NCI-H446 treated with DMSO at 0.1 percent for 48 hours (cell line): ENCODE measurements at places on chromosomes 16 and 17.

GRCh38 chr17:73588891-73589290, 55.4 kb downstream of the SDK2 start:
- DNase-seq: no peak

DNA sequence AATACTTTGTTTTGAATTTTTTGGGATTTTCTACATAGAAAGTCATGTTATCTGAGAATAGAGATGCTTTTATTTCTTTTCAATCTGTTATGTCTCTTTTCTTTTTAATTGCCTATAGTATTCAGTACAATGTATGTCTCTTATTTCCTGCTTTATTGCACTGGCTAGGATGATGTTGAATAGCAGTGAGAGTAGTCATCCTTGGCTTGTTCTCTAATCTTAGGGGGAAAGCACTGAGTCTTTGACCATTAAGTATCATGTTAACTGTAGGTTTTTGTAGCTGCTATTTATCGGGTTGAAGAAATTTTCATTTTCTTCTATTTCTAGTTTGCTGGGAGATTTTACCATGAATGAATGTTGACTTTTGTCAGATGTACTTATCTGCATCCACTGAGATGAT, 10.0 kb upstream of the ABCA3 start:
- DNase-seq: no peak

GRCh38 chr16:82301146-82301755, 131.2 kb upstream of the MPHOSPH6 start:
- no peak for DNase-seq

GRCh38 chr16:4345836-4346781, 5.0 kb downstream of the PAM16 start:
- DNase-seq: no peak

DNA sequence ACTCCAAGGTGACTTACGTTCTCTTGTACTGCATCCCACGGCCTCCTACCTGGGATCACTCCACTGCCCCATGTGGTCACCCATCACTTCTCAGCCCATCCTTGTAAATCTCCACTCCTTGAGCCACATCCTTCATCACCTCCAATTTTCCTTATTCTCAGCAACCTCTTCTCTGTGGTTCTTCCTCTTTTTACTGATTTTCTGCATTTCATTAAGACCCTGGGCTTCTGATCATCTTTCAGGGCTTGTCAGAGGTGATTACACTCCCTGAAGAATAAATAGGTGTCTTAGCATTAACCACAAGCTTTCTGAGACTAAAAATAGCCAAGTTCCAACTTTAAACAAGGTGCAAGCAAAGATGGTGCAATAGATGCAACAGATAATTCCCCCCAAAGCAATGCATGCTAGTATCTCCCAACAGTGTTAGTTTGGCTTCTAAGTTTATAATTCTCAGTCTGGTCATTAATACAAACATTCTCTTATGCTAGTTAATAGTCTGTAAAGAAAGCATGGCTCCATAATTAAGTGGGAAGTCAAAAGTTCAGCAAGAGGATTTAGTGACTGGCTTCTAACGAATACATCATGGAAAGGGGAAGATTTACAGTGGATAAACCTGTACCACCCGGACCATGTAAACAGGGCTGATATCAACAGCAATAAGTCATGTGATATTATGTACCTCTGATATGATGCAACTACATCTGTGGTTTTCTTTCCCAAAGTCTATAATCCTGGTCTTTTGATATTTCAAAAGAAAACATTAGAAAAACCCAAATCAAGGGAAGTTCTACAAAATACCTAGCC, 47.4 kb upstream of the FOXJ1 start:
- DNase-seq: no peak

- no peak for DNase-seq
Measured at GRCh38 chr17:37182786-37183465, 192.9 kb upstream of the C17orf78 start.

DNA sequence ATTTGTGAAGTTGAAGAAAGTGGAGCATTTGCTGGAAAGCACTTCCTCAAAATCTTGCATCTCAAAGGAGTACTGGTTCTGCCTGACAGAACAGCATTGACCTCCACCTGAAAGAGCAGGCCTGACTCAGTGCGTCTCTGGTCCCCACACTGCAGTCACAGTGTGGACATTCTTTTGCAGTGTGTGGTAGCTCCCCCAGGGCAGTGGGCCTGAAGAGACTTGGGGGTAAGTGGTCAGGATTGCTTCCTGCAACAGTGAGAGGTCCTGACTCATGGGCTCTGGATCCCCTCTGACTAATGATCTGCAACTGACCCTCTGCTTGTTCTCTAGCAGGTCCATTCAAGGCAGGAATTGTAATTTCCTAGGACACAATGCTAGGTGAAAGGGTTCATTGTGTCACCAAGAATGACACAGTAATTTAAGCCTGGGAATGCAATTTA, 204.9 kb upstream of the KCNJ16 start:
- no peak for DNase-seq

DNA sequence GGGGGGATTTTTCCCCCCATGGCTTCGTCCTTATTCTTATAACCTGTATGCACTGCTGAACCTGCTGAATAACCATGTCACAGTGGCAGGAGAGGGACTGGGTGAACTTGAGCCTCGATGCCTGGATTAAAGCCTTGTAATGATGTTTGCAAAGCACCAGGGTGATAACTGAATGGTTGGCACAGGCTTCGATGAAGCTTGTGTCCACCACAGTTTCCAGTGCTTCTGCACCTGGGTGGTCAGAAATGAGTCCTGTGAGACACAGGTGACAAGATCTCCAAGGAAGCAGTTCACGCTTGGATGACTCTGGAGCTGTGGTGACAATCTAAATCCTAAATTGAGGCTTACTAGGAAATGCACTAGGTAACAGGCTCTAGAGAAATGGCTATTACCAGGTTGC, 729.3 kb downstream of the MAF start:
- no peak for DNase-seq

GRCh38 chr17:74797824-74798223, 21.7 kb upstream of the NAT9 start:
- no peak for DNase-seq

DNA sequence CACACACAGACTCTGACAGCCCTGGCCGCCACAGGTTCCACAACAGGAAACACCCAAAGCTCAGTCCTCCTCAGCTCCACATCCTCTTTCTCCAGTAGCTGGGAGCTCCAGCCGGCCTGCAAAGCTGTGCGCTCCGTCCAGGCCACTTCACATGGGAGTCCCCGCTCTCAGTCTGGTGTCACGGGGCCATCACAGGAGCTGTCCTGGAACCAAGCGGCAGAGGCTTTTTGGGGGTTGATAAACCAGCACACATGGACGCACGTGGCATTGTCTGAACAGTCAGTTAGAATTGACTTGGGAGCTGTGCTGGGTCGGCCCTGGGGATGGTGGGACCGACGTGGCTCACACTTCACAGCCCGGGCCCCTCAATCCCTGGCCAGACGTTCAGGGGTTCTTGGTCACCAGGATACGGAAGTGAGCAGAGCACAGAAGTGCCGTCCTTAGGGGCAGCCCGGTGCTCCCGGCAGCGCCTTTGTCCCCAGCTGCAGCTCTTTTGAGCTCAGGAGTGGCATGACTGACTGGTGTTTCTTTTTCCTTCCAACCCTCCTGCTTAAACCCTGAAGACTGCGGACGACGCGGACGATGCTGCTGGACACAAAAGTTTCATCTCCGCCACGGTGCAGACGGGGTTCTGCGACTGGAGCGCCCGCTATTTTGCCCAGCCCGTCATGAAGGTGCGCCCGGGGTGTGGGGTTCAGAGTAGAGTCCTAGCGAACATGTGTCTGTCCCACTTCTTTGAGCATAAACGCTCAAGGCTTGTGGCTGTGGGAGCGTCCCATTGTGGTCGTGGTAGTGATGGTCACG, 66.6 kb upstream of the CHMP6 start:
- no peak for DNase-seq

DNA sequence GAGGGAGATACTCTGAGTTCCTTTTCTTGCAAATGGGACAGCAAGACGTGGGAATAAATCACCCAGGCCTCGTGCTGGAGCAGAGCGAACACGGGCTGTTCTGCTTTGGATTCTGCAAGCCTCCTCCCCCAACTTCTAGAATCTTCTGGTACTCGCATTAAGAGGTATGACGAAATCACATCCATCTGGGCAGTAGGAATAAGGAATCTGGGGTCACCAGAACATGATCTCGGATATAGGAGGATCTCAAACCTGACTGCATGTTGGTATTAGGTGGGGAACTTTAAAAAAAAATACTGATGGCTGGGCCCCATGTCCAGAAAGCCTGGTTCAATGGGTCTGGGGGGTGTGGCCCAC, 49.8 kb upstream of the USP7 start:
- no peak for DNase-seq
